Stimulated activated CD4-positive, alpha-beta T cell treated with anti-CD3 and anti-CD28 coated beads, TNF-alpha, amount 100 ng/mL, for 4 hours (primary cell): ENCODE measurements at places on chromosomes 5 and 9.

DNA sequence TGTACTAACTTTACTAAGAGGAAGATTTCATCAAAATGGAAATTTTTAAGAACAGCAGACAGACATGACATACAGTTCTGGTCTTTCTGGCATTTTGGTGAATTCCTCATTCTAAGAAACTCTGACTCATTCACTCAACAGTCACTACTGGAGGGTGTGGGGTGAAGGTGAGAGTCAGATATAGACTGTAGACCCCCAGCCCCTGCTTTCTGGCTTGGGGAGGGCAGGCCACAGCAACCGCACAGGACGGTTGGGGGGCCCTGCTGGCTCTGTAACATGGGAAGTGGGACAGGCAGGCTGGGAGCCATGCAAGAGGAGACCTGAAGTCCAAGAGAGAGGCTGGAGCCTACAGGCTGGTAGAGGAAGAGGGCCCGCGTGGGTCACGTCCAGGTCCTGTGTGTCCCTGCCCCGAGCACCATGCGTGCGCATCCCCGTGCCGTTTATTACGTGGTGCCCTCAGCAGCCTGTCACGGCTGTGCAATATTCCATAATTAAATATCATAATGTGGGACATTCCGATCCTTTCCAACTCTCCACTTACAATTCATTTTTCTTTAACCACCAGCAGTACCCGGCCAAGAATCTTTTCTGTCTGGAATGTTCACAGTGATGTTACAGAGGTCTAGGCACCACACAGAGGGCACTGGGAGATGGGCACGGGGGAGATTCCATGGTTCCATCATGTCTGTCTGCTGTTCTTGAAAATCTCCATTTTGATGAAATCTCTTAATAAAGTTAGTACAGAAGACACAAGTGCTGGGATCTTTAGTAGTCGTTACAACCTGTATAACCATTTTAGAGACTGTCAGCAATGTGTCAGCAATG is 75.5 kb downstream of the SEMA4D start:
- DNase-seq = no peak

- no peak for DNase-seq
Observed at GRCh38 chr9:72675586-72675985, 154.2 kb downstream of the TMC1 start.

DNA sequence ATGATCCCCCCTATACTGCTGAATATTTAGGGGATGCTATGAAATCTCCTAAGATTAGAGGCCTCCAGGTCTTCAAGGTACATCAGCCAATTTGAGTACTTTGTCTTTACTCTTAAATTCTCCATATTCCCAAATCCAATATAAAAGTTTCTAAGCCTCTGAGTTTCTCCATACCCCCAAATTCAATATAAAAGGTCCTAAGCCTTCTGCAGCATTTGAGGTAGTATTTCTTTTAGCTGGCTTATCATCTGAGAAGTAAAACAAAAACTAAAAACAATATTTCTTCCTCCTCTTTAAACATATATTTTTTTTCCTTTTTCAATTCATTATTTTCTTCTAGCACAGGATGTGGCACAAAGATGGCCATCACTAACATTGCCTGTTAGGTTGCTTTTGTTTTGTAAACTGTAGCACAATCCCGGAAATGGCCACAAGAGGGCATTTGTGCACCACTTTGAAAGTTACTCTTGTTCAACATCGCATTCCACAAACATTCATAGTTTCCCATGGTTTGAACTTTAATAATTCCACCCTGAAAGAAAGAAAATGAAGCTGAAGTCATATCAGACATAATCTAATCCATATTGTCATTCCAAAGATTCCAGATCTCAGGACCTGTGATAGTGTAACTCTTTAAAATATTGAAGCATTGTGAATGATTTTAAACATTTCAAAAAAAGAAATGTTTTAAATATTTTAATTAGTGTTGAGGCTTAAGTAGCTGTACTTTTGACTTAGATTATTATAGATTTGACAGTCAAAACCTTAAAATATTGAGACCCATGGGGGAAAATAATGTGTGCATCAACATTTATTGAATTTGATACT is 21.0 kb upstream of the SCGB3A2 start:
- no peak for DNase-seq

DNA sequence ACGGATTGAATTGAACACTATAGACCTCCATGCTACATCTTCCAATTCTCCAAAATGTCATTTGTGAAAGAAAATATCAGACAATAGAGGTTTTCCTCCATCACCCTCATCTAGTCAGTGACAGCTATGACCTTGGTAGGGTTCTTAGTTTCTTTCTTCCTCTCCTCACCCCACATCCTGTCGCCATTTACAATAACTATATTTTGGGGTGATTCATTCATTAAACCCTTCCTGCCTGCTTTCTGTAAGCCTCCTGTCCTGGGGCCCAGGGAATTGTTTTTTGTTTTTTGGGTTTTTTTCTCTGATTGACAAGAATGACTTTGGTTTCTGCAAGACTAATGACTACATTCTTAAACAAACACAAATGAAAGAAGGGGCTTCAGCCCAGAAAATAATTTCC is 82.6 kb downstream of the PRELID2 start:
- no peak for DNase-seq

DNA sequence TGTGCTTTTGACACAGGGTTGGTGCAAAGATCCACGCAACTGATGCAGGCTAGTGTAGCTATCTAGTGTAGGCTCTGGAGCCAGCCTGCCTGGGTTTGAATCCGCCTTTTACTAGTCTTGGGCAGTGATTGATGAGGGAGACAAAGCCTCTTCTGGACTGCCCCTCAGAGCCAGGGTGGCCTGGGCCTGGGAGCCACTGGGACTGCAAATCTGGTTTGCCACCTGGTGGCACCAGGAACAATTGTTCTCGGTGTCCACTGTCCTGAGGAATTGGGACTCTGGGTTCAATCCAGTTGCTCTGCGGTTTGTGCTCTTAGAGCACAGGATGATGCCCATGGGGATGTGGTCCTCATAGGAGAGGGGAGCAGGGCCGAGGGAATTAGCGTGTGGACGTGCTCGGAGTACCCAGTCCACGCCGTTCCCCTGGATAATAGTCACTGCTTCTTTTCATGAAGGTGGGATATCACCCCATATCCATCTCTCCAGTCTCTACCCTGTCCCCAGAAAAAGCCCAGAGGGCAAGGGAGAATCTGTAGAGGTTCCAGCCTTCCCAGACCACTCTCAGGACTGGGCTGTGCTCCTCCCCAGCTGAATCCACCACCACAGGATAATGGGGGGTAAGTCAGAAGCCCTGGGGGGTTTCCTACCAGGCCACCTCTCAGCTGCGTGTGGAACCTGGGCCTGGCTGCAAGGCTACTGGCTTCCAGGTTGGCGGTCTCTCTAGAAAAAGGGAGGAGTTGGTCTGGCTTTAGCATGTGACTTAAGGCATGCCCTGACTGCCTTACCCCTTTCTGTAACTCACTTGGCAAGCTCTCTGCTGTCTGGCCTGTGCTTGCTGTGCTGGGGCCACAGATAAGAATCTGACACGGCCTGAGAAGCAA is 1.9 kb downstream of the B4GALT7 start:
- no peak for DNase-seq

DNA sequence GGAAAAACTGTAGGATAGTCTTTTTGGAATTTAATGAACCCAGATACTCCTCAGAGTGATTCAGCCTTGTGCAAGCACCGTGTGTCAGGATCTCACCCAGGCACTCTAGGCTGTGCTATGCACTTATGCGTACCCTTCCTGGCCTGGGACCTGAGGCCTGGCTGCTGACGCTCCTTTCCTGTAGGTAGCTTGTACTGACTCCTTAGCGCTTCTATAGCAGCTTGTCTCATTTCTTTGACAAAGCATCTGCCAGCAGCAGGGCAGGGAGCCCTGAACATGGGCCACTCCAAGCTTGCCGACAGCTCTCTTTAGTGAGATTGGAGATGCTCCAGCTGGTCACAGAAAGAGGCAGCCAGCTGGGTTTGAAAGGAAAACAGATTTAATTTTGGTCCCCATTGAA is 147.3 kb downstream of the SGCD start:
- DNase-seq = no peak

- no peak for DNase-seq
Observed at GRCh38 chr5:107104040-107104995, 566.4 kb downstream of the EFNA5 start.

DNA sequence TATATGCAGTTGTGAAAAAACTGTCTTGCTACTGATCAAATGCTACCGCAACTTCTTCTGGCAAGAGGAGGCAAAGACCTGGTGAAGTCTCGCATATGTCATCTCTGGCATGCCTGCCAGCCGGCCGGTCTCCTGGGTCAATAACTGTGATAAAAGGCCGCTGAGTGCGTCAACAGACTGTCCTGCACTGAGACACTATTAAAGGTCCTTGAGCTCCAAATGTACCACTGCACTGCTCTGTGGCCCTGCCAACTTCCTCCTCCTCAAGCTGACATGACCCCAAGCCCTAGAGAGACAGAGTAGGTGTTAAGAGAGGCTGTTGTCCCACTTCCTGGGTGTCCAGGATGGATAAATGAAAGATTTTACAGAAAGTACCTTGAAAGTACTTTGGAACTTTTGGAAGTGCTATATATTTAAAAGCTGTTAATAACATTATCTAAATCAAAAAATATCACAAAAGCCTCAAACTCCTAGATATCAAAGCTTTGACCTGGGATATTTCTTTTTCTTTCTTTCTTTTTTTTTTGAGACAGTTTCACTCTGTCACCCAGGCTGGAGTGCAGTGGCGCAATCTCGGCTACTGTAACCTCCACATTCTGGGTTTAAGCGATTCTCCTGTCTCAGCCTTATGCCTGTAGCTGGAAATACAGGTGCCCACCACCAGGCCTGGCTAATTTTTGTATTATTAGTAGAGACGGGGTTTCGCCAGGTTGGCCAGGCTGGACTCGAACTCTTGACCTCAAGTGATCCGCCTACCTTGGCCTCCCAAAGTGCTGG is 31.5 kb downstream of the RAPGEF1 start:
- DNase-seq = no peak

DNA sequence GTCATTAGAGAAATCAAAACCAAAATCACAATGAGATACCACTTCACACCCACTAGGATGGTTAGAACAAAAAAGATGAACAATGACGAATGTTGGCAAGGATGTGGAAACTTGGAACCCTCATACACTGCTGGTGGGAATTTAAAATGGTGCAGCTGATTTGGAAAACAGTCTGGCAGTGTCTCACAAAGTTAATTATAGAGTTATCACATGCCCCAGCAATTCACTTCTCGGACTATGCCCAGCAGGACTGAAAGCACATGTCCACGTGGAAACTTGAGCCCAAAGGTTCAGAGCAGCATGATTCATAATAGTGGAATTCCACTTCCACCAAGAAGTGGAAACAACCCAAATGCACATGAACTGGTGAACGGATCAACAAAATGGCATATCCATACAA is 85.0 kb upstream of the HRH2 start:
- no peak for DNase-seq

DNA sequence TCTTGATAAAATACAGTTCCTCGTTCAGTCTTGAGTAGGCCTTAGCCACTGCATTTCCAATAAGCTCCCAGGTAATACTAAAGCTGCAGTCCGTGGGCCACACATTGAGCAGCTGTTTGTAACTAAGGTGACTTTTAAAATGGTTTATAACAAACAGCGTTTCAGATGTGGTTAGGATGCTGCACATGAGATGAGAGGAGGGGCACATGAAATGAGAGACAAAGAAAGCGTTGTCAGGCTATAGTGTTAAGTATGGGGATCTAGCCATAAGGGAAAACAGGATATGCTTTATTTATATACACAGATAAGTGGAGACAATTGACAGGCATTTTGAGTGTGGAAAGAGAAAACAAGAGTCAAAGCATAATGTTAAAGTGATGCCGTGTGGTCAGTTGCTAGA is 89.9 kb downstream of the PAM start:
- DNase-seq = no peak

DNA sequence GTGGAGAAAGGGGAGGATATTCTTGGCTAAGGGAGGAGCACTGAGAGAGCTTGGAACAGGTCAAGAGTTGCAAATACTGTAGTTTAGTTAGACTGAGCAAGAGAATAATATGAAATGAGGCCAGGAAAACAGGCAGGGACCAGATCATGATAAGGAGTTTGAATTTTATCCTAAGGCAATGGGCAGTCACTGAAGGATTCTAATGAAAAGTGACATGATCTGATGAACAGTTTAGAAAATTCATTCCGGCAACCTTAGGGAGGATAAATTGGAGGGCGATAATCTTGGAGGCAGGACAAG is 276.1 kb downstream of the PLK2 start:
- DNase-seq = no peak

DNA sequence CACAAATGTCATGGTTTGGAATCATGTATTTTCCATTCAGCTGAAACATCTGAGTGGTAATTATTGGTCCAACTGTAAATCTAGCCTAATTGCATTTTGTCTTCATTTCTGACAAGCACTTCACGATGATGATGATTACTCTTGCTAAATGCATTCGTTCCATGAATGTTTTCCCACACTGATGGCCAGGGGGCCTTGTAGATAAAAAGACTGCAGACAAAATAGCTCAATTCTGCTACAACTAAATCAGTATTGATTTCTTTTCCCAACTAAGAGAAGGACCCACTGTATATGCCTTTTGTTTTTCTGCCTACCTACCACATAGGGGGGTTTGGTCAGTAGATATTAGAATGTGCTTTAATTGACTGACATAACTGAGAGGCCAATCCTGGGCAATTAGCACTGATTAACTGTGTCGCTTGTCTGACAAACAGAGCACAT is 1351.3 kb upstream of the NUDT12 start:
- no peak for DNase-seq

- DNase-seq = no peak
Observed at GRCh38 chr5:119404033-119404432, 48.2 kb downstream of the TNFAIP8 start.

DNA sequence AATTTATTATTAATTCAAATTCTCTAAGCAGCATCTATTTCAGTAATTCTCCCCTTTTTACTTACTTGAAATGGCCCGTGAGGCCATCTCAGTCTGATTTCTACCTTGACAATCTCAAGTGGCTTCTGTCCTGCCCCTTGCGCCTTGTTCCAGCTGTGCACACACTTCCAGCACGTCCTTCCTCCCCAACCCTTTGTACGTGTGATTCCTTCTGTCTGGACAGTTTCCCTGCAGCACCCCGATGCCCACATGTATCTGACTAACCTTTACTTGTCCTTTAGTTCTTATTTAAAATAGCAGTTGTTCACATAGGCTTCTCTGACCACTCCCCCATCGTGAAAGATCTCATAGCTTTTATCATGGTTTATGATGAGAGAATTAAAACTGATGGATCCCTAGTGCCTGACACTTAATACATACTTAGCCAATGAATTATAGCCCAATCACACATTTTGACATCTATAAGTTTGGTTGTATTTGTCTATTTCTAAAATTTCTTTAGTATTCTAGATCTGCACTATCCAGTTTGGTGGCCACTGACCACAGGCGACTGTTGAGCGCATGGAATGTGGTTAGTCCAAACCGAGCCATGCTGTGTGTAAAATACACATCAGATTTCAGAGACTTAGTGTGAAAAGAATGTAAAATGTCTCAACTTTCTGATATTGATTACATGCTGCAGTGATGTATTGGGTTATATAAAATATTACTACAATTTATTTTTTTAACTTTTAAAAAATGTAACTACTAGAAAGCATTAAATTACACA is 14.3 kb downstream of the ZBTB34 start:
- DNase-seq = no peak
